ENCODE measurements at places on chromosomes 12 and 14.

- H3K27me3 ChIP-seq = no peaks in the 10 kb centered on the region
- H3K36me3 ChIP-seq = no peaks in the 10 kb centered on the region
- H3K4me3 ChIP-seq = no peak overlapping the region
- H3K4me1 ChIP-seq = no peaks in the 10 kb centered on the region
These were observed 22.7 kb downstream of the EIF2S3B start for GRCh38 chr12:10528174-10528953.

DNA sequence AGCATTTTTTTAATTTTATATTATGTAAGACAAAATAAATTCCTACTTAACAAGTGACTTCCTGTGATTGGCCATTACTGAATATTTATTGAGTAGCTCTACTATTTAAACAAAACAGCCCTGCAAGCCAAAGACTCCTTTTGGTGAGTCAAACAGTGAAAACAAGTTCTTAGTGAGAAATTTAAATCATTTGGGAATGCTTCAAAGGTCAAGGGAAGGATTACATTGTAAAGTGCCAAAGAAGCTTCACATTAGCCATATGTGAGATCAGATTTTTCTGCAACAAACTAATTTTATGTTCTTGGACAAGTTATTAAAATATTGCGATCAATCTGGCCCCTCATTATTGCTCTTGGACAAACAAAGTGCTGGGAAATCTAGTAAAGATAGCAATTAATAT is 795.4 kb upstream of the MGAT4C start:
- no peak overlapping the region for H3K4me3 ChIP-seq
- no peaks in the 10 kb centered on the region for H3K4me1 ChIP-seq
- no peak overlapping the region for H3K27ac ChIP-seq
- H3K36me3 ChIP-seq = no peaks in the 10 kb centered on the region
- DNase-seq = no peak
- H3K27me3 ChIP-seq = no peaks in the 10 kb centered on the region

DNA sequence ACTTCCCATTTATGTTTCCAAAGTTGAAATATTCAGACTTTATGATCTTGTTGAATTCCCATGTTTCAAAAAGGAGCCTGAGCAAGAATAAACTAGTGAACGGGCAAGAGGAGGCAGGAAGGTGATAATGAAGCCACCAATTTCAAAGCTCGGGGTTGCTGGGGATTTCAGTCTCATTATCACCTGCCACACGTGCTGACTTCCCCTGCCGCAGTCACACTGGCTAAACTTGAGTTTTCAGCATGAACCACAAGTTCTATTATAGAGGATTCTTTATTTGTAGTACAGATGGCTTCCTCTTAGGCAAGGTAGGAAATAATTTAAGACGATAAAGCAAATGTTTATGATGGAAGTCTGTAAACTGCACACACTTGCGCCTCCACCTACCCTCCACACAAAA is 18.1 kb upstream of the DIABLO start:
- DNase-seq = no peak
- peaks cover 2% of the 10 kb centered on the region for H3K36me3 ChIP-seq
- H3K27me3 ChIP-seq = no peaks in the 10 kb centered on the region
- no peak overlapping the region for H3K27ac ChIP-seq
- H3K4me1 ChIP-seq = no peaks in the 10 kb centered on the region
- no peak overlapping the region for H3K4me3 ChIP-seq

DNA sequence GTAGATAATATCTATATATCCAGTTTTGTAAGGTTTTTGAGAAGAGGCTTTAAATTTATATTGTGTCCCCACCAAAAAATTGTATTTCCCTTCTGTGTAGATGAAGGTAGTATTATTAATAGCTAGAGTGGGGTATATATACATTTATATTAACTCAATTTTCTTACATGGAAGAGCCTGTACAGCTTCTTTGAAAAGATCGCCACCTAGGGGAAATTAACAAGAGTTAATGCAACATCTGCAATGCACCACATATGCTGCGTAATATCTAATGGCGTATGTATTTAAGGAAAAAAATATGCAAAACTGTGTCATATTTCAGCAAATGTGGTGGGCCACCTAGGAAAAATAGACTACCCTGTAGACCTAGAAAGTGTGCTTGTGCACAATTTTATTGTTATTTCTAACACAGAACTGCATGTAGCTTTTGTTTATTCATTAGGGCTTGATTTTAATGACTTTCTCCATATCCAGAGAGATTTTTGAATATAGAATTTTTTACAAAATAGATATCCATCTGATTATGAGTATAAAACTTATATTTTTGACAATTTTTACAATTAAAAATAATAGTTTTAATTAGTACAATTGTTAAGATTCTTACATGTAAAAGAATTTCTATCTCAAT is 14.0 kb downstream of the CCER1 start:
- H3K4me1 ChIP-seq = no peaks in the 10 kb centered on the region
- H3K4me3 ChIP-seq = no peak overlapping the region
- DNase-seq = peak; percentile 55
- no peak overlapping the region for H3K27ac ChIP-seq

DNA sequence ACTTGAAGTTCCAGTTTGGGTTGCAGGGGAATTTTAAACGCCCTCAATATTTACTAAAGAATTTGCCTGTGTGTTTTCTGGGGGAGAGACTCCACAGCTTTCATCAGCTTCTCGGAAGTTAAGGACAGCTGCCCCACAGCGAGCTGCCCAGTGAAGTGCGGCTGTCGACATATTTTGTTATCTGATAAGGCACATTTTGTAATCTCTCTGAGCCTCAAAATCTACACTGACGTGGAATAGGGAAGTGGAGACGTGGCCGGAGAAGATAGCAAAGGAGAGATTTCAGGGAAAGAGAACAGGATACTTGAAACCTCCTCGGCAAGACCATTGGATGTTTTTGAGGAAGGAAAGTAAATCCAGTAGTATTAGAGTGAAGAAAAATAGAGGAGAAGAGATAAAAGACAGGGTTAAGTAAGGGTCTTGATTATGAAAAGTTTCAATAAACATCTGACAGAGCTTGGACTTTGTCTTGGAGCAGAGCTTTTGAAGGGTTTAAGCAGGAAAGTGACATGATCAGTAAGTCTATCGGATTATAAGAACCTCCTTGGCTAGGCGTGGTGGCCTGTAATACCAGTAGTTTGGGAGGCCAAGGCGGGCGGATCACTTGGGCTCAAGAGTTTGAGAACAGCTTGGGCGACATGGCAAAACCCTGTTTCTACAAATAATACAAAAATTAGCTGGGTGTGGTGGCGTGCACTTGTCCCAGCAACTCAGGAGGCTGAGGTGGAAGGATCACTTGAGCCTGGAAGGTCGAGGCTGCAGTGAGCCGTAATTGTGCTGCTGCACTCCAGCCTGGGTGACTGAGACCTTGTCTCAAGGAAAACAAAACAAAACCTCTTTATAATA is 1.1 kb downstream of the POLR3B start:
- peaks cover 3% of the 10 kb centered on the region for H3K4me1 ChIP-seq
- H3K36me3 ChIP-seq = no peaks in the 10 kb centered on the region
- peak overlapping the region; percentile 70 for H3K27ac ChIP-seq
- no peak for DNase-seq
- H3K4me3 ChIP-seq = peak overlapping the region; percentile 85
